CD4-positive, alpha-beta T cell treated with Interleukin-1 beta for 1 hour (primary cell): ENCODE measurements at places on chromosomes 7 and 10.

GRCh38 chr7:48528646-48529045 is 357.4 kb downstream of the ABCA13 start:
- no peak for DNase-seq

- DNase-seq, result no peak
These were observed 31.8 kb downstream of the SMURF1 start for GRCh38 chr7:99112097-99112496.

DNA sequence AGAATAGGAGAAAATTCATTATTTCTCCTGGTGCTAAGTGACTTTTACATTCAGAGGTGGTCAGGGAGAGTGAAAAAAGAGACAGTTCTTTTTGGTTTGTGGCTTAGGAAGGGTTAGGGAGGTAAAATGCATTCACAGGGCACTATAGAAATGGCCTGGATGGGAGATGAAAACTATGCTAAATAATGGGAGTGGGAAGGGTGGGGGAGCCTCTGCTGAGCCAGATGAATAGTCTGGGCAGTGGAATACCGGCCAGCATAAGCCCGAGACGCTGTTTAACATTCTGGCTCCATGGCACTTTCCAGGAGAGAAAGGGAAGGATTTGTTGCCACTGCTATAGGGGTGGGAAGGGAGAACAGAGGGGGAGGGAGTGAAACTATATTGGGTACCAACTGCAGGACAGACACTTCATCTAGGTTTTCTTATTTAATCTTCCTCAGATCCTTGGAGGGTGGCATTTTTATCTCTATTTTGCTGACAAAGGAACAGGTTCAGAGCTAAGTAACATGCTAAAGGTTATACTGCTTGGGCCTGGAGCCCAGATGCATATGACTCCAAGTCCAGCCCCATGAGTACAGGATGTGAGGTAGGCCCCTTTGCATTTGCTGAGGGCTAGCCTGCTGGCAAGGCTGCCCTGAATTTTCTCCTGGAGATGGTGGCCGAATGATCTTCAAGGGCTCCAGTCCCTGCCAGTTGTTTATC is 372.4 kb downstream of the CCSER2 start:
- no peak for DNase-seq

DNA sequence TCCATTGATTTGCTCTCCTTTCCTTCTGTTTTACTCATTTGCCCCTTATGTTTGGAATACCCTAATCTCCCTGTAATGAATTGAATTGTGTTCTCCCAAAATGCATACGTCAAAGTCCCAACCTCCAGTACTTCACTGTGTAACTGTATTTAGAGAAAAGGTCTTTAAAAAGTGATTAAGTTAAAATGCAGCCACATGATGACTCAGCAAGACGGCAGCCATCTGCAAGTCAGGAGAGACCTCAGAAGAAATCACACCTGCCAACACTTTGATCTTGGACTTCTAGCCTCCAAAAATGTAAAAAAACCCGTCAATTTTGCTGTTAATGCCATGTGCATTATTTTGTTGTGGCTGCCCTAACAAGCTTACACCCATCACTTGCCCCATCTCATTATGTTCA is 85.3 kb upstream of the PCLO start:
- DNase-seq, result no peak

DNA sequence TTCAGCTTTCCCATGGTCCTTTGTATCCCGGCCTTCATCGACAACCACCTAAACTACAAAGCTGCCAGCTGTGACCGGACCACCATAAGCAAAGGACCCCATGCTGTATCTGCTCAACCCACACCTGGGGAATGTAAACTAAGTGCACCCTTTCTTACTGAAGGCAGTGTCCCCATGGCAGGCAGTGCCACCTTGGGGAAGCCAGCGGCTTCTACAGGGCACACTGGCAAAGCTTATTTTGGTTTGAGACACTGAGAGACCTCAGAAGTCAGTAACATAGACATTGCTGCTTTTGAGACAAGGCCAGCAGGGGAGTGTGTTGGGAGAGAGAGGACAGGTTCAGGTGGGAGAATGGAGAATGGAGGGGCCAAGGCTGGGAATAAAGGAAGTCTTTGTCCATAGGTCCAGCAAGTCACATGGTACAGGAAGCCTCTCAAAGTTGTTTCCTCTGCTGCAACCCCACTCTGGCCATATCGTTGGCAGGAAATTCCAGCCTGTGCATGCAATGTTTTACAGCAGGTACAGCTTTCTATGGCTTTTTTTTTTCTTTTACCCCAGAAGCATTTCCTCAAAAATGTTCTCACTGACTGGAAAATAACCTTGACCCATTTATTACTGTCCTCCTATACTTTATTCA is 85.9 kb upstream of the NPVF start:
- DNase-seq, result no peak

GRCh38 chr10:133110133-133110532 is 22.4 kb downstream of the ADGRA1 start:
- no peak for DNase-seq

DNA sequence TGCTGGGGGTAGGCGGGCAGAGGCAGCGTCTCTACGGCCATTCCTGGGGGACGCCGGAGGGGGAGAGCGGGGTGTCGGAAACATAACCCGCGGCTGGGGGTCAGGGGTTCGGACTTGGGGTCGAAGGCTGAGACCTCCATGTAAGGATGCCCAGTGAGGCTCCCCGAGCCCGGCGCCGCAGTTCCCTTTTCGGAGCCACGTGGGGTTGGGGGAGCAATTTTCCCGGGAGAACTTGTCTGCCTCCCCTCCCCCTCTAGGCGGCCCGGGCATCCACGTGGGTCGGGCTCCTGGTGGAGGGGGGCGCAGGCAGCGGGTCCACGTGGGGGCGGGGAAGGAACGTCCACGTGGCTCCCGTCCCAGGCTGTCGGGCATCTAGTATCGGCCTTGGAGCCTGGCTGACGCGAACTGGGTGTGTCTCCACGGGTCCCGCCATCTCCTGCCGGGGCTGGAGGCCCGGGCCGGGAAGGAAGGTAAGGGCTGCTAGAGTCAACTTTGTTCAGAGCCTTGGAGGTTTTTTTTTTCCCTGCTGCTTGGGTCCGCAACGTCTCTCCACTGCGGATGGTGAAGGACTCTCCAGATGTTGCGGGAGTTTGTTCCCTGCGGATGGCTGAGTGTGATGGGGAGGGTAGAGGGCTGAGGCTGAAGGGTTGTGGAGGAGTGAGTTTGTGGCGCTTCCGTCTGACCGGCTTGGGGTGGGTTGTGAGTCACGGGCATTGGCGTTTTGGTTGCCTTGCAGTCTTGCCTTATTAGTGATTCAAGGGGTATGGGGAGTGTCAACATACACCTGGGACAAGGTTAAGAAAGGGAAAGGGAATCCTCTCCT is 744 bp downstream of the PPRC1 start:
- peak; percentile 49 for DNase-seq

DNA sequence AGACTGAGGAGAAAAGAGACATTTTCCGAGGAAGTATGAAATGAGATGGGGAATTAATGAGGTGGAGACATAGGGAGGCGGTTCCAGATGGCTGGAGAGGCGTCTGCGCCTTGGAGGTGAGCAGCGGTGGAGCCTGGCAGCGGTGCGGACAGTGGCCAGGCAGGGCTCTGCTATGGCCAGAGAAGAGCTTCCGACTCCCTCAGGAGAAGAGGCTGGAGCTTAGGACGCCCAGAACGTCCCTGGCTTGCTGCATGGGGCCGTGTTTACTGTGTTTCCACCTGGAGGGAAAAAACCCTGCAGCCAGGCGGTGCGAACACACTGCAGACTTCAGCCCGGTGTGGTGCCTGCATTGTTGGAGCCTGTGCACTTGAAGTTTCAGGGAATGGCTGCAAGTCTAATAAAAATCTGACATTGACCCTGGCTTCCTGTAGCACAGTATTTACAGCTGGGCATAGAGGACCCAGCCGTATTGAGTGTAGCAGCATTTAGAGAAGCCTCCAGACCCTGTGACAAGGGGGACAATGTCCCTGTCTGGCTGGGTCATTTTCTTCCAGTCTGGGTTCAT is 447.1 kb upstream of the MKI67 start:
- no peak for DNase-seq

DNA sequence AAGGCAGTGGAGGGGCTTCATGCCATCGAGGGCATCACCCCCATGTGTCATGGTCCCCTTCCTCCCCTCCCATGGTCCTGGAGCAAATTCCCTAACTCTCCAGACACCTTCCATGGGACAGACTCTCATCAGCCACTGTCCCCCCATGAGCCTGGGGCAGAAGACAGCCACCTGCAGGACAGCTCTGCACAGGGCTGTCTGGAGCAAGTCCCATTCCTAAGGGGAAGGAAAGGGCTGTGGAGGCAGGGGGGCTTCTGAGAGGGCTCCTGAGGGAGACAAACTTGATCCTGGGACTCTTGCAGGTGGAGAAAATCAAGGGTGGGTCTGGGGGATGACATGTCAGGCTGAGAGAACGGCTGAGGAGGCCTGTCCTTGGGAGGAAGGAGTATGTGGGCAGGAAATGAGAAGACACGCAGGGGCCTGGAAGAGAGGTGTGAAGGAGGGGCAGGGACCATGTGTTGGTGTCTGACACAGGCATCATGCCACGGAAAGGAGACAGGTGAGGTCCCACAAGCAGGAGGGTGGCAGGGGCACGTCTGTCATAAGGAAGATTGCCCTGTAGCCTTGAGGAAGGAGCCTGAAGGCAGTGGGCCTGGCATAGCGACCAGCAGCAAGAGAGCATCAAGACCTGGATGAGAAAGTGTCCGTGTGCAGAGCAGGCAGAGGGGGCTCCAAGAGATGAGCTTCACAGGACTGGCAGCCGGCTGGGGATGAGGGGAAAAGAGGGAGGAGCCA is 14.4 kb upstream of the GDF10 start:
- DNase-seq, result no peak

DNA sequence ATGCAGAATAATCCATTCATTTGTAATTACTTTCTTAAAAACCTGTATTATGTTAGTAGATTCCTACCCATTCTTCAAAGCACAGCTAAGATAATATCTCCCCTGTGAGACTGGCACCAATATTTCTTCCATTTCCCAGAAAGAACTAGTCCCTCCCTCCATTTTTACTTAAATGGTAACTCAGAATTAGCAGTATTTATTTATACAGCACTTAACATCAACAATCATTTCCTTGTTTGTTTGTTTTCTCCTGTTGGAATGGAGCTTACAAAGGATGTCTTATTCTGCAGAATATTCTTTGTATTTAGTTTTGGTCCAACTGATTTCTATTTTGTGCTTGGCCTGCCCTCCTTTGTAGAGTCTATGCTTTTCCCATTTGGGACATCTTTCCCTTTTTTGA is 32.1 kb upstream of the PTPN12 start:
- no peak for DNase-seq

DNA sequence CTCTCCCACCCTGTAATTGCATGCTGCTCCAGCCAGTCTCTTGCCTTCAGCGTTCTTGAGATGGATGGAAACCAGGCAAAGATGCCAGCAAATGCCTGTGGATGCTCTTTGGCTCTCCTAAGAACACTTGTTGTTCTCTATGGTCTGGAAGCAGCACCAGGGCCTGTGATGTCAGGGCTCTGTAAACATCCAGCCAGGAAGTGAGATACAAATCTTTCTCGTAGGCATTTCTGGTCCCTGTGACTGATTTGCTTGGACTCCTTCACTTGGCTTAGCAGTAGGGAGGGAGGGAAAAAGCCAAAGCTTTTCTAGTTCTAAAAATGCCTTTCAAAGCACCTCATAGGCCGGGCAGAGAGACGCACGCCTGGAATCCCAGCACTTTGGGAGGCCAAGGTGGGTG is 201.3 kb downstream of the REEP3 start:
- DNase-seq, result no peak

GRCh38 chr7:33757050-33757449 is 148.3 kb upstream of the BMPER start:
- no peak for DNase-seq

DNA sequence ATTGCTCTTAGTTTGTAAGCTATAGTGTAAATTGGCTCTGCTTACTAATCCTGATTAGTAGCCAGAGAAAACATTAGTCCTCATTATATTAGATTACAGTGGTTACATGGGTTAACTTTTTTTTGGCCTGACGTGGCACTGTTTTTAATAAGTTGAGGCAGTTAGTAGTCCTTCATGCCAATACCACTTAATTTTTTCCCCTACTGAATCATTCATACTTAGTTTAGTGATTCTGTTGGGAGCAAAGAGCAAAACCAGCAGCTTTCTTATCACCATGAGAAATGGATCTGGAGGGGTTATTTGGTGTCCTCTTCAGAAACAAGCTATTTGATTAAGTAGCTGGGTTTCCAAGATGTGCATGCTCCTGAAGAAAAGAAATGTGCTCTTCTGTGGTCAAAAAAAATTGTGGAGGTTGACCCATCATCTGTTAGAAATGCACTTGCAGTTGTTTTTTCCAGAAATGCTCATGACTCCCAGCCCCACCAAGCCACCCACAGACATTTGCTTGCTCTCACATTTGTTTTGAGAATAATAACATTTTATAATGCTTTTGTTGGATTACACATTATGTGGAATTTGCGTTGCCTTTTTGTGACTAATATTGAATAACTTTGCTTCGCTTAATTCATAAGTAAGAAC is 258.5 kb downstream of the HDAC9 start:
- no peak for DNase-seq

DNA sequence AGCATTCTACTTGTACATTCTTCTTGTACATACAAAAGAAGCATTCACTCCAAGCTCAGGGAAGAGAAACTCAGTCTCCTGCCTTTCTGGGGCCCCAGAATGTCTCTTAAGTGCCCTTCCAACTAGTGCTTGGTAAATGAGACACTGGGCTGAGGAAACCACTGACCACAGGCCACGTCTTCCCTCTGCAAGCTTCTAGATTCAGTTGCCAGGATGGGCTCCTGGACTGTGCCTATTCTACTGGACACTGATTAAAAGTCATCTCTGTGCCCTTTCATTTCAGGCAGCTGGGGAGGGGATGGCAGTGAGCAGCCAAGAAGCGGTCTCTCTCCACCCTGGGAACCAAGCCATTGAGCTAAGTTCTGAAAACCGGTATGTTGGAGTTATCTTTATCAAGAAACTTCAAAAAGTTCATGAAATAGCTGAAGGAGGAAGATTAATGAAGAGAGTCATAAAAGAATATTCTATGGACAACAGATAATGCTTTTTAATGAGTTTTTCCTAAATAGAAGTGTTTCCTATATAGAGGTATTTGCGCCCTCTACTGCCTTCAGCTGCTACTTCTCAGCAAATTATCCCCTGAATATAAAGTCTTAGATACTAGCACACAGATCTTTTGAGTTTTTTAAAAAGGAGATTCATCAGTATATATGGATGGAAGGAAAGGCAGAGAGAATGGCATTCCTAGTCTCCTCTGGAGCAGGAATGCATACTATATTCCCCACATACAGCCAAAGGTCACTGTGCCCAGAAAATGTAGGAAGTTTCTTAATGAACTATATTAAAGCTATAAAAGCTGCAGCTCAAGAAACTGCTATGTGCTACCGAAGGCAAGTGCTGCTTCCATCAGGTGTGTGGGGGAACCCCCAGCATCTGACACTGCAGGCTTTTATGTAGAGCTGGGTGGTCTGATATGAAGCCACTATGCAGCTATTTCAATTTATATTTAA is 8.4 kb upstream of the IFIT1B start:
- DNase-seq, result no peak

GRCh38 chr7:28729727-28730126 is 228.4 kb downstream of the TRIL start:
- DNase-seq, result no peak

- DNase-seq, result no peak
These were observed 1247.8 kb downstream of the TYW1 start for GRCh38 chr7:68244389-68244788.
